ENCODE measurements at places on chromosomes 12 and 14.

- DNase-seq, result no peak
Measured at GRCh38 chr14:68932231-68932630, 46.9 kb downstream of the ACTN1 start.

DNA sequence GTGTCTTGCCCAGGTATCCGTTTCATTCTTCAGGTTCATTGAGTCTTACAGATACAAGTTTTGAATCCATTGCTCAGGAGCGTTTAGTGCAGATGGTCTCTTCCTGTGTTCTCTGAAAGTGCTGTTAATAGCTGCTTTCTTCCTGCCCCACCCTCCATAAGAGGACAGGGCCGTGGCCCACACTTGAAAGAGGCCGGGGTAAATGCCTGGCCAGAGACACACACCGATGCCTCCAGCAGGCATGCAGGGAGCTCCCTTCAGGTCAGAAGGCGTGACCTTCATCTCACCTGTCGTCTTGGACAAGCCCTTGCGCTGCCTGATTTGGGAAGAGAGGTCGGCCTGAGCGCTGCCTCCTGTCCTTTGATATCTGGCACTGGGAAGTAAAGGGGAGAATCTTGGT, 11.6 kb downstream of the PRKAB1 start:
- no peak for DNase-seq

- DNase-seq, result no peak
Measured at GRCh38 chr14:73236752-73237218, 521 bp upstream of the PAPLN start.

DNA sequence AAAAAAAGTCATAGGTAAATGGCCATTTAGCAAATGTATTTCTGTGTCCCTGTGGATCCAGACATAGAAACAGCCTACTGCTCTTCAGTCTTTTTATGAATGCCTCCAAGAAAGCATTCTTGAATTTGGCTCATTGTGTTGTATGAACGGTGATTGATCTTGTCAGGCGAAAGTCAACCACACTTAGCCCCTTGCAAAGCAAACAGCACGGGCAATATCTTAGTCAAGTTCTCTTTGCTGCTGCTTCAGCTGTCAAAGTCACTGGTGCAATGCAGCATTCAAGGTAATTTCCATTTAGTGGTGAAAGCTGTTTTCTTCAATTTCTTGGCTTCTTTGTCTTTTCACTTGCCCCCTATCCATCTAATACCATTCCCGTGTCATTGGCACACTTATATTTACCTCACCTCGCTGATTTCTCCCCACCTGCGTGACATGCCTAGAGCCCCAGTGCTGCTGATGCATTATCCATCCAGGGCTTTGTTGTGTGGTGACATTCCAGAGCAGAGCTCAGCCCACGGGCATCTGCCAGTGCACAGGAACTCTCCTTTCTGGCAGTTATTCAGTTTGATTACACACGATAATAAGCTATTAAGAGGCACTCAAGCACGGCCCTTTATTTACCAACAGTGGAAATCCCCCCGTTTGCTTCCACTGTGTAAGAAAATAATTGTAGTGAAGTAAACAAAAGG, 362.3 kb upstream of the NOVA1 start:
- no peak for DNase-seq

DNA sequence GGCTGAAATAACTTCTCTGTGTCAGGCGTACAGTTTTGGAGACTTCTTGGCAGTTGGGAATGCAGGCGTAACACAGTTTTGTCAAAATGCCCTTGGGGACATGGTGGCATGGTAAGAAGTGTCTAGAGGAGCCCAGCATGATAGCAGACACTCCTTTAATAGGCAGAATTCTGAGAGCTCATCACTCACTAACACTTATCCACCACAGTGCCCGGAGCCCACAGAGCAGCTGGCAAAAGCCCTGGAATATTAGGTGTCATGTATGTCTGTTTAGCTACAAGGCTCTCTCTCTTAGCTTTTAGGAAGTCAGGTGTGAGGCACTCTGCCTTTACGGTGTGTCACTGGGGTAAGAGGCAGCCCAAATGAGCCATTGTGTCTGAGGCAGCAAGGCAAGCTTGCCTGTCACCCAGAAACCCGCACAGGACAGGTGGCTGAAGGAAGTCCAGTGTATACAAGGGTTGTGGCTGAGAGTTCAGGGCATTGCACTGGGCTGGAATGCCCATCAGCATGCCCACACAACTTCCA, 96.3 kb downstream of the ESRRB start:
- no peak for DNase-seq

DNA sequence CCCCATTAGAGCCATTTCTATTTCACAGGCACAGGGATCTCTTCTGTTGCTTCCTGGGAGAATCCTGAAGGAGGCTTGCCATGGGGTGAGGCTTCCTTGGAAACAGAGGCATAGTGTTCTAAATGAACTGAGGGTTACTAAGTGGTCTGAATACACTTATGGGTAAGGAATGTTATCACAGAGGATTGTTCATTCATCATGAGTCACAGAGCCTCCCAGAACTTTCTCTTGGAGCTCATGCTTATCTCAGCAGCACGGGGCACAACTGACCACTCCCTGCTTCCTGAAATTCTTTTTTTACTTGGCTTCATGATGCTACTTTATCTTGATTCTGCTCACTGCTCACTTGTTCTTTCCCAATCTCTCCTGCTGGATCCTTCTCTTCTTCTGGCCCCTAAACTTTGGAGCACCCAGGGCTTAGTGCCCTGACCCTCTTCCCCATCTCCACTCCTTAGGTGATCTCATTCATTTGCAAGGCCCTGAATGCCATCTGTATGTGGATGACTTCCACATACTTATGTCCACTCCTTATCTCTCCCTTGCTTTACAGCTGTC, 57.9 kb downstream of the ANO6 start:
- no peak for DNase-seq

GRCh38 chr14:35661875-35662274, 127.9 kb downstream of the INSM2 start:
- no peak for DNase-seq
